Renal cortex interstitium (tissue), 15 donors: ENCODE measurements at places on chromosomes 1 and 21. TPM values are rescaled to one million over a fixed set of nuclear protein-coding genes. Genes with fewer than 3 reads are reported as not detected.

Gene KLF17
- not detected for polyA plus RNA-seq

Gene GSTM5
- 65.8 TPM for polyA plus RNA-seq

Gene TSPEAR
- 1.5 TPM for polyA plus RNA-seq

Gene SPRR1B
- not detected for polyA plus RNA-seq

Gene IVL
- polyA plus RNA-seq: 0.16 TPM

Gene DISC1
- 5.9 TPM for polyA plus RNA-seq

Gene TNFRSF18
- polyA plus RNA-seq: 0.20 TPM

Gene ALX3
- polyA plus RNA-seq: not detected

Gene PCP4
- polyA plus RNA-seq: 11.3 TPM

Gene FUCA1
- polyA plus RNA-seq: 37.4 TPM

Gene C1orf94
- polyA plus RNA-seq: not detected
